Activated effector memory CD4-positive, alpha-beta T cell treated with anti-CD3 and anti-CD28 coated beads, Interleukin-2, amount 50 U/mL, for 16 hours (primary cell): ENCODE measurements at places on chromosomes 1 and 21.

GRCh38 chr1:4972761-4973320, 318.4 kb downstream of the AJAP1 start:
- DNase-seq: peak; percentile 44

DNA sequence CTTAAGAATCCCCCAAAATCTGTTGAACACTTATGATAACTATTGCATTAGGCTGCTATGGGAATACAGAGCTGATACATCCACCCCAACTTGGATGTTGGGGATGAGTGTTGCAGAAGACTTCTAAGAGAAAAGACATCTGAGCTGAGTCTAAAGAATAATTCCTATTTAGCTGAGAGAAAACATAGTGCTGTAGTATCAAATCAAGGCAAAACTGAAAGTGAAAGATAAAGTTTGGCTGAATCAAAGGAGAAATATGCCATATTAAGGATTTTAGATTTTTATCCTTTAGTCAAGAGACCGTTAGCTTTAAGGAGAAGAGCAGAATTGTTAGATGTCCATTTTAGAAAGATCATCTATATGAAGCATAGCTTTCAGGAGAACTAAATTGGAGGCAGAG, 726.9 kb upstream of the PTBP2 start:
- no peak for DNase-seq

DNA sequence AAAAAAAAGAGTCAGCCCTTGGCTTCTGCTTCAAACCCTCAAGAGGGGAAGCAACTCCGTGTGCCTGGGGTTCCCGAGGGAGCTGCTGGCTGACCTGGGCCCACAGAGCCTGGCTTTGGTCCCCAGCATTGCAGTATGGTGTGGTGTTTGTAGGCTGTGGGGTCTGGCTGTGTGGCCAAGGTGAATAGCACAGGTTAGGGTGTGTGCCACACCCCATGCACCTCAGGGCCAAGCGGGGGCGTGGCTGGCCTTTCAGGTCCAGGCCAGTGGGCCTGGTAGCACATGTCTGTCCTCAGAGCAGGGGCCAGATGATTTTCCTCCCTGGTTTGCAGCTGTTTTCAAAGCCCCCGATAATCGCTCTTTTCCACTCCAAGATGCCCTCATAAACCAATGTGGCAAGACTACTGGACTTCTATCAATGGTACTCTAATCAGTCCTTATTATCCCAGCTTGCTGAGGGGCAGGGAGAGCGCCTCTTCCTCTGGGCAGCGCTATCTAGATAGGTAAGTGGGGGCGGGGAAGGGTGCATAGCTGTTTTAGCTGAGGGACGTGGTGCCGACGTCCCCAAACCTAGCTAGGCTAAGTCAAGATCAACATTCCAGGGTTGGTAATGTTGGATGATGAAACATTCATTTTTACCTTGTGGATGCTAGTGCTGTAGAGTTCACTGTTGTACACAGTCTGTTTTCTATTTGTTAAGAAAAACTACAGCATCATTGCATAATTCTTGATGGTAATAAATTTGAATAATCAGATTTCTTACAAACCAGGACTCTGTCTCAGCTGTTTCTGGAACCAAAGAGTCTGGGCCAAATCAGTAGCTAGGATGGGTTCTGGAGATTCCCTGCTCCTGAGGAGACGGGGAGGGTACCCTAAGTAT, 26.8 kb upstream of the KDM4A start:
- no peak for DNase-seq

DNA sequence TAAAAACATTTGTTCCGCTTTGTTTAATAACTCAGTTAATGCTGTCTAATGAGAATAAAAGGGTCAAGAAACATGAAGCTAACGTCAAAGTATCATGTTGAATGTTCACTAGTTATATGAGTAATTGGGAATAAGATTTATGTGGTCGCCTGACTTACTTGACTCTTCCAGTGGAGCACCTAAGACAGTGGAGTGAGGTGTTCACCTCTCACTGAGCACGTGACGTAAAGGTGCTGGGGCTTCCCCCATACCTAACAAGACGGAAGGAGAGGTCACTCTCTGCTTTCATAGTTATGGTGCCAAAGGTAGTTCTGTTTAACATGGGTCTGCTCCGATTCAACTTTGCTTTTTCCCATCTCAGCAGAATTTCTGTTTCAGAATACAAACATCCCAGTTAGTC, 686 bp downstream of the KMO start:
- no peak for DNase-seq

DNA sequence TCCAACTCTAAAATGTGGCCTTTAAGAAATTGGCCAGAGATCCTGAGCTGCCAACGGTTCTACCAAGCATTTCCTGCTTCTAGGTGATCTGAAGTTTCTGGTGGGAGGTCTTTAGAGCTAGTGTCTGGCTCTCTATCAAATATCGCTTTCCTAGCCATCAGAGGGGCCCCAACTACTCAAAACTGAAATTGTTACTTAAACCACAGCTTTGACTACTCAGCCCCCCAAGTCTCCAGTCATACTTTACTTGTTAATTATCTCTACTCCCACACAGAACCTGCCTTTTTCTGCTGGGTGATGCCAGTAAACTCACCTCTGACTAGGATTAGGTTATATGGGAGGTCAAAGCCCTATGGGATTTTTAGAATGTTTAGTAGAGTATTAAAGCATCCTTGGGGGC, 95.1 kb downstream of the FASLG start:
- no peak for DNase-seq

DNA sequence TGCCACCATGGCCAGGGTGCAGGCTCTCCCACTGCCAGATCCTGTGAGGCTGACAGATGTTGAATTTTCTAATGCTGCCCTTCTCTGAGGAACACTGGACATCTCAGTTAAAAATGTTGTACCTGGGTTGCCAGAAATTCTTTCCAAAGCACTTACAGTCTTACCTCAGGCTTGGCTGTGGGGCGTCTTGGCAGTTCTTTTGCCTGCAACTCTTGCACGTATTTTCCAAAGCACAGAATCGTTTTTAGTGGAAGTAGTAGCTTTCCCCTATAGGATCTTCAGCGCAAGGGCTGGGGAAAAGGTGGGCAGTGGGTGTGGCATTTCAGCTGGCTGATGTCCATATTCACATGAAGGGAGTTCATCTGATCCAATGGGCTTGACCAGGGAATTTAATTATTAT, 53.9 kb downstream of the EDN2 start:
- DNase-seq: no peak

DNA sequence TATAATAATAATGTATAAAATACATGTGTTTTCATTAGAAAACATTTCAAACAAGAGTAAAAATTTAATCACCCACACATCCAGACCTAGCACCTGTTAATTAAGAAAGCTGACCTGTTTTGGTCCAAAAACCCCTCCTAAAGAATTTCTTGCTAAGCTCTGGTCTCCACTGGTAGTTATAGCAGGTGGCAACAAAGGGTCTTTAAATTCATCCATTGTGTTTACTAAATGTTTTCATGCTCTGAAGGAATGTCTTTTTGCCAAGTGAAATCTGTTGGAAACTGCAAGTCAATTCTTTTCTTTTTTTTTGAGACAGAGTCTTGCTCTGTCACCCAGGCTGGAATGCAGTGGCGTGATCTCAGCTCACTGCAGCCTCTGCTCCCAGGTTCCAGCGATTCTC, 141.1 kb downstream of the ESRRG start:
- DNase-seq: no peak

DNA sequence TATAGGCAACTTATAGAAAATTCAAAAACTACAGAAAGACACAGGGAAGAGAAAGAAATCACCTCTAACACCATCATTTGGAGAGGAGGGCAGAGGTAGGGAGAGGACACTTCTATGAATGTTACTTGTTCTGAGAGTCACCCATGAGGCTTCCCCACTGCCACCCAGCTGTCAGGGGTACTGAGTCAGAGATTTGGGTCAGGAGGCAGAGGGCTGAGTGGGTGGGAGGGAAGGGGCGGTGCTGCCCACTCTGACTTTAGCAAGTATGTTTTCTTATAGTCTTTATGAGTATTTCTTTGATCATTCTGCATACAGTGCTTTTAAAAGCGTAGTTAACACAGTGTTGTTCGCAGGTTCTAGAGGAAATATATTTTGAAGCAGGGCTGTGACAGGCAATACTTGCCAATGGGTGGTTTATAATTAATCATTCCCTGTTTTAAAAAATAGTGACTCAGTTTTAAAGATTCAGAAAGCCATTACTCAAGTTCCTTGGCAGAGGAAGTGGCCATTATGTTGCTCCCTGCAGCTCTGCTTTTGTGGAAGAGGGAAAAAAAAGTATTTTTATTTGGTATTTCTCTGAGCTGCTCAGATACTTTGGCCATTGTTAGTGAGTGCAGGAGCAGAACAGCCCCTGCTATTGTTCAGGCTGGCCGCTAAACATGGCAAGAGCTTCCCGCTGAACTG, 18.3 kb downstream of the IL6R start:
- DNase-seq: peak; percentile 79

DNA sequence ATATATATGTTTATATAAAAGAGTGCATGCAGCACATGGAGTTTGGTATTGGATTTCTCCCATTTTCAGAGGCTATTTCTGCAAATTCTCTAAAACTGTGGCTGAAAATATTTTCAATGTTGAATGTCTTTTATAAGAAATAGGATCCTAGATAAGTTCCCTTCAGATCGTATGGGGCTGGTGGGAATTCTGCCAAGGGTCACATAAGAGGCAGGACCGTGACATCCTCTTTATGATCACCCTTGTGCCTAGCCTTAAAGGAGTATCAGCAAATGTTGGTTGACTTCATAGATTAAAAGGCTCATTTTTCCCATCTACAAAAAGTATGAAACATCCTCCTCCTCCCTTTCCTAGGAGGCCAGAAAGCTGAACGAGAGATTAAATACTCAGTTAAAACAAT, 1.3 kb upstream of the IFNAR2 start:
- DNase-seq: no peak

GRCh38 chr1:204692325-204692840, 6.8 kb upstream of the LRRN2 start:
- no peak for DNase-seq

DNA sequence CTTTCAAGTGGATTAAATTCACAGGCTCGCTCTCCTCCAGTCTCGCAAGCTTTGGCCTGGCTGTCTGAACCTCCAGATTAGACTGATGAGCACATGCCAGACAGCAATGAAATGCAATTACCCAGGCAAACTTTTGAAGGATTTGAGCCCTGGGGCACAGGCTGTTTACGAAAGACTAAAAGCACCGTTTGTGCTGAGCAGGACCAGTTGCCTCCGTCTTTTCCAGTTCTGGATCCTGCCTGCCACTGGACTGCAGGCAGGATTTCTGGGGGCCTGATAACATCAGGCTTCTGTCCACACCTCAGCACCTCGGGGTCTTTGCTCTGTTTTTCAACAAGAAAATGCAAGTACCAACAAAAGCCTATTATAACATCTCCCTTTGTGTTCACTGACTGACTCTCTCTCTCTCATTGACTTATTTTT, 145.7 kb downstream of the CLIC6 start:
- DNase-seq: no peak

GRCh38 chr21:31780944-31781343, 49.0 kb upstream of the SCAF4 start:
- no peak for DNase-seq

- DNase-seq: no peak
Measured at GRCh38 chr1:197773856-197774255, 1.4 kb downstream of the DENND1B start.

DNA sequence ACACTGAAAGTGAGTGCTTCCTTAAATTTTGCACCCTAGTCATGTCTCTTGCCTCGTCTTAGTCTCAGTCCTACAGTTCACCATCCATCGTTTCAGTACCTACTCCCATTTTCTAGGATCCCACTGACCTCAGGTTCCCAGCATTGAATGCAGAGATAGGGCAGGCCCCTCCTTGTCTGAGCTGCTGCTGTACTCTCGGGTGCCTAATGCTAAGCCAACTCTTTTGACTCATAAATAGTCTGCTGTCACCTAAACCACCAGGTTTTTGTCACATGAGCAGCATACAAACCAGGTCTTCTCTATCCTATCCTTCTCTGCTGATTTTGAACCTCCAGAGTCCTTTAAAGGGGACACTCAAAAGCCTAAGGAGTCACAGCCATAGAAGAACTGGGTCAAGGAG, 3.0 kb downstream of the ARHGAP30 start:
- DNase-seq: no peak

- peak; percentile 68 for DNase-seq
Measured at GRCh38 chr21:29265690-29266479, 32.8 kb upstream of the BACH1 start.

- no peak for DNase-seq
Measured at GRCh38 chr1:117020526-117021156, 19.1 kb downstream of the CD101 start.

- peak; percentile 83 for DNase-seq
Measured at GRCh38 chr1:156860628-156861423, at the start of gene NTRK1. TSS of gene NTRK1 (plus strand) at chr1:156860865. CDS start at chr1:156860935, 70 bp downstream.

DNA sequence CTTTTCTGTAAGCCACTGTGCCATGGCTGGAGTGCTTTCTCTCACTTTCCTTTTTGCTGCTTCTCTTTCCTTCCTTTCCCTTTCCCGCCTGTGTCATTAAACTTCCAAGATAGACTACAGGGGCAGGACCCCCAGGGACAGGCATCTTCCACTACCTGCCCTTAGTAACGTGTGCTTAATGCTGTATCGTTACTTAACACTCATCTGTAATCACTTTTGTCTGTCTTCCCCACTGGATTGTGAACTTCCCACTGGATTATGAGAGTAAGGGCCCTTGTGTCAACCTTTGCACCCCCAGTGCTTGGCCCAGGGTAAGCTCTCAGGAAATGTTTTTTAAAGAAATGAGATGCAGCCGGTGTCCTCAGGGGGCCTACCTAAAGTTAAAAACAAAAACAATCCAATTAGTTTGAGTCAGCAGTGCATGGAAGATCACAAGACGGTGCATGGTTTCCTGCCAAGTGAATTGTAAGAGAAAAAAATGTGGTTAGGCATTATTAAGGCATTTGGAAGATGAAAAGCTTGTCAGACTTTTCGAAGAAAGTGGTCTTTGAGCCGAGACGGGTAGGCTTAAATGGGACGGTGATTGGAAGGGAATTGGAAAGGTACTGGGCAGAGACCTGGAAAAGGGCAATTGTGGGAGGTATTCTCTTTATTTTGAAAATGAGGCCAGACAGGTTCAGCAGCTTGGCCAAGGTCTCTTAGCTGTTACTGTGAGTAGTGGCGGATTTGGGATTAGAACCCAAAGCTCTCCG, 958 bp downstream of the LYPLAL1 start:
- DNase-seq: no peak
